ENCODE measurements at places on chromosomes 2 and 18.

- DNase-seq, result no peak
Measured at GRCh38 chr18:46868169-46868921, 49.0 kb downstream of the PIAS2 start.

DNA sequence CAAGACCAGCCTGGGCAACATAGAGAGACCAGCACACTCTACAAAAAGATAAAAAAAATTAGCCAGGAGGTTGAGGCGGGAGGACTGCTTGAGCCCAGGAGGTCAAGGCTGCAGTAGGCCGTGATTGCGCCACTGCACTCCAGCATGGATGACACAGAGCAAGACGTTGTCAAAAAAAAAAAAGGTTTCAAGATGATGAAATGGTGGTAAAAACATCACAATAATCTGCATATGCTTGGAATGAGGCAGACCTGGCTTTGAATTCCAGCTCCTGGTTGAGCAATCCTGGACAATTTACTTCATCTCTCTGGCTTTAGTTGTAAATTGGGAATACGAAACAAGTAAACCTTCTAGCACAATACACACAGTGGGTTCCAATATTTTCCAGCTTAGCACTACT, 24.1 kb downstream of the USP40 start:
- DNase-seq, result peak; percentile 74

- peak; percentile 96 for DNase-seq
Measured at GRCh38 chr2:54859997-54860701, 136.7 kb downstream of the EML6 start.

DNA sequence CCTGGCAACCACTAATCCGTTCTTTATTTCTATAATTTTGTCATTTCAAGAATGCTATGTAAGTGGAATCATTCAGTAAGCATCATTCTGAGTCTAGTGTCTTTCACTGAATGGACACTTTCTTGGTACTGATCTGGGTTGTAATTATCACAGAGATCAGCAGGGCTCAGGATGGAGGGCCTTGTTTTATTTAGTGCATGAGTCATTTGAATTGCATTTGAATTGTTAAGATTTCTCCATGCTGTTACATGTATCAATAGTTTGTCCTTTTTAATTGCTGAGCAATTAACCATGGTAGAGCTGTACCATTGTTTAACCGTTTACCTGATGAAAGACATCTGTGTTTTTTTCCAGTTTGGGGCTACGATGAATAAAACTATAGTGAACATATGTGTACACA, 256.4 kb downstream of the THSD7B start:
- DNase-seq, result no peak

DNA sequence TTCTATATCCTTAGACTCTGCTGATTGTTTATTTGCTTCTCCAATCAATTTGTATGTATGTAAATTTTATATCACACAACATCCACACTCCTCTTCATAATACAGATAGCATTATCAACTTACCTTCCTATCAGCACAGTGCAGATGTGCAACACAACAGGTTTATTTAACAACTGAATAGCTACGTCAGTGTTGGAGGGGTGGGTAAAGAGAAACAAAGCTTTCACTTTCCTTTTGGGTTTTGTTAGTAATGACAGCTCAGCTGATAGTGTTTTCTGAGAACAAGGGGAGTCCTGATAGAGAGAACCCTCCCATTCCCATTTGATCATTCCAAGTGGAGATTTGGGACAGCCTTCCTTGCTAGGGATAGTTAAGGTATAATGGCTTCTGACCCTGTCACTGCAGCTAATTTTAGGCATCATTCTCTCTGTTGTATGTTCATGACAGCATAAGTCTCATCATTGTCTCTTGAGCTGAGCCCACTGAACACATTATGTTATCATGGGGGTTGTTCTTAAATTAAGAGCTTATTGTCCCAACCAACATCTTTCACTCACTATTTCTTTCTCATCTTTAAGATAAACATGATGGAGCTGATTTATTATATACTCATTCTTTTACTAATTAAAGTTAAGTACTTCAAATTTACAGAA, 227.7 kb downstream of the GPD2 start:
- DNase-seq, result no peak

GRCh38 chr2:42777883-42778805, 14.2 kb upstream of the OXER1 start:
- DNase-seq, result peak; percentile 87

DNA sequence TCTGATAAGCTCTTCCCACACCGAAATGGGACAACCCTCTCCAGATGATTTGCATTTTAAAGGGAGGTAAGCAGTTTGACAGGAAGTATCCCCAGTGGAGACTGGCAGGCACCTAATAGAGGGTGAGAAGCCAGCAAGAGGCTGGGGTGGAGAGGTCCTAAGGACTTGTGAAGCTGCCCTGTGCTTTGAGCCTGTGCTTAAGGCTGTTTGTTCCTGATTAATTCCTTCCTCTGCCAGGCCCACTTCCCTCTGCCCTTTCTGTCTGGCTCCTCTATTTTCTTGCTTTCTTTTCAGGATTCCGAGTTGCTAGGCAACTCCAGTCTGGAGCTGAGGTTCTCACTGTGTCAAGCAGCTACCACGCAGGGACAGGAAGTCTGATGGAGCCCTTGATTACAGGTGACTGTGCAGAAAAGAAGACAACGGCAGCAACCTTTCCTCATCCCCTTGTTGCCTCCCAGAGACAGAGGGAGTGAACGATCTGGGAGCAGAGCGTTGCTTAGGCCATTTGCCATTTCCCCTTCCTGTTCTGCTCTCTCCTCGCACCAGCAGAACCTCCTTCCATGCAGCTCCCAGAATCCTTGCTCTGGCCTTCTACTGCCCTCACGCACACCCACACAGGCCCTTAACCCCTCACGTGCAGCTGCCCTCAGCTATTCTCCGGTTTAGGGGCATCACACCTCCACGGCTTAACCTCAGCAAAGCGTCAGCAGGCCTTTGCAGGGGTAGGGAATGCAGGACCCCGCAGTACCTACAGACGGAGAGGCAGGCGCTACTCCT, 103.6 kb upstream of the CELF4 start:
- DNase-seq, result no peak

DNA sequence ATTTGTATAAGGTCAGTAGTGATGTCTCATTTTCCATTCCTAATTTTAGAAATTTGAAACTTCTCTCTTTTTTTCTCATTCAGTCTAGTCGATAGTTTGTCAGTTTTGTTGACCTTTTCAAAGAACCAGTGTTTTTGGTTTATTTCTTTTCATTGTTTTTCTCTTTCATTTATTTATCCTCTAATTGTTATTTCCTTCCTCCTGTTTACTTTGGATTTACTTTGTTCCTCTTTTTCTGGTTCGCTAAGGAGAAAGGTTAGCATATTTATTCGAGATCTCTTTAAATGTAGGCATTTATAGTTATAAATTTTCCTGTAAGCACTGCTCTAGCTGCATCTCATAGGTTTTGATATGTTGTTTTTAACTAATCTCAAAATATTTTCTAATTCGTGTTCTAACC, 65.1 kb upstream of the TXNDC2 start:
- DNase-seq, result no peak

DNA sequence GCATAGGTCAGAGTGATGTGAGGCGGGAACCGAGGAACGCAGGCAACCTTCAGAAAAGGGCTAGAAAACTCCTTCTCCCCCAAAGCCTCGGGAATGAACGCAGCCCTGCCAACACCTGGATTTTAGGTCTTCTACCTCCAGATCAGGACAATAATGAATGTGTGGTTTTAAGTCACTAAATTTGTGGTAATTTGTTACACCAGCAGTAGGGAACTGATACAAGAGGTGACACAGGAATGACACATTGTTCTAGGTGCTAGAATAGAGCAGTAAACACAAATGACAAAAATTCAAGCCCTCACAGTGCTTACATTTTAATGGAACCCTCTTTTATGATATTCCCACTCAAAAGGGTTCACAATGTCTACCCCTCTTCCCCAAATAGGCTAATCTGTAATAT, 39.2 kb upstream of the EML4 start:
- no peak for DNase-seq

DNA sequence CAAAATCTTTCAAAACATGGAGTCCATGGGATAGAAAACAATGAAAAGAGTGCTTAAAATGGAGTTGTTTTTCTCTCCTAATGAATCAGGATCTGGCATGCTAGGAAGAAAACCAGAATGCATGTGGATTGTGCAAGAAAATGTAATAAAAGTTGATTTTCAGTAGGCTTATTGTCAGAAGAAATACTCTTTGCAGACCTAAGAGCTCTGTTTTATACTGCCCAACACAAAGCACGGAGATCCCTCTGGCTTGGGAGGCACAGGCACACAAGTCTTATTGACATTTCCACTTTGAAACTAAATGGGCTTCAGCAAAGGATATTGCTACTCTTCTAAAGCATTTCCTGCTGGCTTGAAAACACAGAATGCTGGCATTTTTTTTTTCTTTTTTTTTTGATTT, 15.5 kb upstream of the DAPL1 start:
- DNase-seq, result no peak

DNA sequence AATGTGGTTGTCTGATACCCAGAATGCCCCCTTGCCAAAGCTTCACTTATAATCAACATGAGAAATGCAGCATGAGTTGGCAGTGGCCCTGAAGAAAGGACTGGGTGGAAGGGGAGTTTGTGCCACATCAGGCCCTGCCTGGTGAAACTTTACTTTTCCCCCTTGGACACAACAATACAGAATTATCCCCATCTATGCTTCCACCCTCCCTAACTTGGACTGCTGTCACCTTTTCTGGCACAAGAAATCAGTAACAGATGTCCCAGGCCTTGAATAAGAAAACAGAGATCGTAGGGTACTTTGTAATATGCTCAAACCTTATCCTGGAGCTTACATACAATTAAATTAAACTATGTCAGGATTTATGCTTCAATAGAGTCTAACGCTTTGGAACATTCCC, 128.9 kb upstream of the SATB2 start:
- DNase-seq, result no peak

DNA sequence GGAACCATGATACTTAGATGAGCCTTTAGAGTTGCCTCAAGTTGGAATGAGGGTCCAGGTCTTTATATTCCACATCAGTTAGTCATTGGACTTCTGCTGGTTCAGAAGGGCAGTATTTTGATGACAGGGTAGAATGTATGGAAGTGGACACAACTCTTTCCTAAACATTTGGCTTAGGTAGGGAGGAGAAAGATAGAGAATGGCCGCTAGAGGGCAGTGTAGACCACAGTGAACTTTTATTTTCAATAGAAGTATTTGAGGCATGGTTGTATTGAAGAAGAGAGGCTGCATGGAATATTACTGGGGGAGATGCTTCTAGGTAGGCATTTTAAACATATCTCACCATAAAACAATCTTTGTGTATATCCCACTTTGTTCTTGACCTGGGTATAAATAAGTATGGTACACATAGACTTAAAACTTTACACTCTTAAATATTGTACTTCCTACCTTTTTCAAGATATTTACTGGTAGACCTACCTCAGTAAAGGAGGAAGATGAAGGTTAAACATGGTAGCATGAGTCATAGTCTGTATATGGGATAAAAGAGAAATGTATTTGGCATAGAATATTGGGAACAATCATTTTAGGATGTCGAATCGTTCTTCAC, 497.6 kb upstream of the FAM98A start:
- peak; percentile 72 for DNase-seq

- no peak for DNase-seq
Measured at GRCh38 chr2:174286172-174286571, 37.8 kb upstream of the OLA1 start.

DNA sequence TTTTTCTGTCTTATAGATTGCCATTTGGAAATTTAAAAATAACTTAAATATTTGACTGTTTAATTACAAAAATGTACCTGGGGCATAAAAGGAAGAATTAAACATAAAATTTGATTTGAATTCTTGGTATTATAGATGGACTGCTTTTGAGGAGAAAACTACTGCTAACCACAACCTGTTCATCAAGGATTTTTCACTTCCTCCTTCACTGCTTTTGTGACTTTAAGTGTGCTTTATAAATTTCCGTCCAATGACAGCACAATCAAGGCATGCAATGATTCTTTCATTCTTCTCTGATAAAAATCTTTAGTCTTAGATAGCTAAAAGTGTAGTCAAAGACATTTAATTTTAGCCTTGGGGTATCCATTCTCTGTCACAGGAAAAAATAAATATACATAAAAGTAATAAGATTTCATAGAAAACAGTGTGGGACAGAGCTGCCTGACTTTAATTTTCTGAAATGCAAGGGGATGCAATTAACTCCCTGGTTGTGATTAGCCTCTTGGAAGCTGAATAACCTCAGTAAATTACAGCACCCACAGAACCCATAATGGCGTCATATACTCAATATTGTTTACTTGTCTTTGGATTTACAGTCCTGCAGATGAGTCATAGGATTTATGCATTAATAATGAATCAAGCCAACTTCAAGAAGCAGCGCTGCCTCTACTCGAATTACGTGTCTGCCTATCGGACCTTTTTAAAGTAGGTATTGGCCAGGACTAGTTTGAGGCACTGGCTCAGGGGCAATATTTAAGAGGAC, 587.9 kb downstream of the NRXN1 start:
- DNase-seq, result no peak

DNA sequence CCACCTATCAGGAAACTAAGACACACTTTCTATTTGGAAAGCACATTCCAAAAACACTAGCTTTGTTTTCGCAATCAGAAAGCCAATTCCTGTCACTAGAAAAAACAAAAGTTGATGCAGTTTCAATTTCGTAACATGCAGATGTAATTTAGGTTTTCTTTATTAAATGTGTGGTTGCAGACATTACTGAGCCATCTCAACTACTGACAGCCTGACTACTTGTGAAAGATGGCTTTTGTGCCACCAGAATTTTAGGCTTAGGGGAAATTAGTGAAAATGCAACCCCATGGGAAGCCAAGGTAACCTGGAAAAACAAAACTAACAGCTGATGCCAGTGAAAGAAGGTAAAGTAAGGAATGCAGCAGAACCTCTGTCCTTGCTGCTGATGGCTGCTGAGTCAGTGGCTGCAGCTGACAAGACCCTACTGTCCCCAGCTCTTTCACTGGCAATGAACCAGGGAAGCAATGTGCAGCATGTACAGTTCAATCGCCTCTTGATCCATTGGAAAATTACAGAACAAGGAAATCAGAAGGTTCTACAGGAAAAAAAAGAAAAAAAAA, 34.9 kb downstream of the FEZ2 start:
- peak; percentile 75 for DNase-seq

DNA sequence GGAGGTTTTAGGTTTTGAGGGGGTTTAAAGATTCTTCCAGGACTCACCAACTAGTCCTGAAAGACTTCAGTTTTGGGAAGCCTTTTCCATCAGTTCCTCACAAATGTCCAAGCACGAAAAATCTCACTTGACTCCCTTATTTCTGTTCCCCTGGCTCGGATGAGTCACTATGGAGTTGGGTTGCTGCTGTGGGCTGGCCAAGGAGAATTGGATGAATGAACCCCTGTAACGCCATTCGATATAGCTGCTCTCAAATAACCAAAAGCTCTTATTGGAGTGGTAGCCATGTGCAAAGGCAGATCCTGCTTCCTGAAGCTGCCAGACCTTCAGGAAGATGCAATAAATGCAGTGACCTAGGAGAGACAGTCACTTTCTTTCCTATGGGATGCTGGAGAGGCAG, 417.0 kb downstream of the ZNF521 start:
- no peak for DNase-seq

DNA sequence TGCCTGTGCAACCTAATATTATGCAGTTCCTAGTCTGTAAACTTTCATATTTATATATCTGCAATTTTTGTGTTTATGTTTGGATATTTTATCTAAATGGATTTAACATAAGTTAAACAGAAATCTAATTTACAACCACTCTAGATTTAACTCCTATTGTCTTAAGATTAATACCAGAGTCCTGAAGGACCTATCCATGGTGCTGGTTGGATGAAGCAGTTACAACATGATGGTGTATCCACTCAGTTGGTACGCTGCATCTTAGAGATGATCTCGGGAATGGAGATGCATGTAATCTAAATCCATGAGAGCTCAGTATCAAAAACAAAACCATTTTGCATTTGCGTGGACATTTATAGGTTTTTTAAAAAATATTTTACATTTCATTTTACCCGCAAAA, 745.9 kb upstream of the SLC8A1 start:
- DNase-seq, result no peak

GRCh38 chr2:99636144-99637034, 146.6 kb upstream of the REV1 start:
- DNase-seq, result peak; percentile 22

Measured in EH (cell line).